ENCODE measurements at places on chromosomes 2 and 18.

- no peak overlapping the region for H3K27ac ChIP-seq
- no peaks in the 10 kb centered on the region for H3K36me3 ChIP-seq
- peaks cover 28% of the 10 kb centered on the region for H3K4me1 ChIP-seq
- no peak for DNase-seq
- H3K4me3 ChIP-seq, result no peak overlapping the region
These were observed 14.8 kb downstream of the ATL2 start for GRCh38 chr2:38362232-38362631.

- no peak overlapping the region for H3K4me3 ChIP-seq
- no peak overlapping the region for H3K27ac ChIP-seq
- H3K4me1 ChIP-seq, result no peaks in the 10 kb centered on the region
- DNase-seq, result no peak
These were observed 368.6 kb upstream of the SPRED2 start for GRCh38 chr2:65800998-65801397.

DNA sequence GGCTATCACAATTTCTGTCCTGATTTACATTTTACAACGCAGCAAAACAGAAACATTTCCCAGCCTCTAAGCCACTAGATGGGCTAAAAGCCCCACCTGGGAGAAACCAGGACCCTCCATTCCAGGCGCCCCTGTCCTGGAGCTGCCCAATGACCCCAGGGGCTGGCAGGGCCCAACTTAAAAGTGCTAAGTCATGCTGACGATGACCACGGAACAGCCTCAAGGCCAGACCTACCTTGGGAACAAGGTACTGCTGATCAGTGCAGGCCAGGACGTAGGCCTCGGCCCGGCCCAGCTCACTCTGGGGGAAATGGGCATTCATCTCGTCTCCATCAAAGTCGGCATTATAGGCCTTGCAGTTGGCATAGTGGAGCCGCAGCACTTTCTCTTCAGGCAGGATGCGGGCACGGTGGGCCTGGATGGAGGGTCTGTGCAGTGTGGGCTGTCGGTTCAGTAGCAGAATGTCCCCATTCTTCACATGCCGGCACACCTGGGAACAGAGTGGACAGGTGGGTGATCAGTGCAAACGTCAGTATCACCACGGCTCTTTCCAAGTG lies 35.8 kb downstream of the POLR1A start:
- no peak for DNase-seq
- peaks cover 20% of the 10 kb centered on the region for H3K4me1 ChIP-seq
- no peaks in the 10 kb centered on the region for H3K27me3 ChIP-seq
- peaks cover 12% of the 10 kb centered on the region for H3K36me3 ChIP-seq

GRCh38 chr2:46841621-46842020 lies 74.0 kb downstream of the MCFD2 start:
- peak overlapping the region; percentile 17 for H3K27ac ChIP-seq
- H3K27me3 ChIP-seq, result peaks cover 6% of the 10 kb centered on the region
- peak overlapping the region; percentile 52 for H3K4me3 ChIP-seq
- peak; percentile 3 for DNase-seq

DNA sequence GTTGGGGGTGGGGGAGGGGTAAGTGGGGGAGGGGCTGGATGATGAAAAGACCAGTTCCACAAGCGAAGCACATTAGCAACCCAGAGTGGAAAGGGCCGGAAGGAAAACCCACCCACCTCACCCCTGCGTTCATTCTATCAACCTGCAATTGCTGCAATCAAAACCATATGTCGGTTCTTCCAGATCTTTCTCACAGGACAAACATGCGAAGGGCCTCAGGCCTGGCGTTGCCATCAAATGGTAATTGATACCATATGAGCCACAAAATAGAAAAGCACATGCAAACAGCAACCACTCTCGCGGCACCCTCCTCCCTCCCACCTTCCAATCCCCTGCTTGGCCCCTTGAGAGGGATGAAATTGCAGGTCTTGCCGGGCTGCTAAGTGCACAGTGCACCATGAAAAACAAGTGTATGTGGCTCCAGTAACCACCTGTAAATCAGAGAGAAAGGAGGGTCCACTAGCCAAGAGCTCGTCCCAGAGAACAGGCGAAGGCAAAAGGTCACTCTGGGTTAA lies 287.5 kb downstream of the TCF4 start:
- DNase-seq, result no peak
- peak overlapping the region; percentile 62 for H3K4me3 ChIP-seq
- peaks cover under 1% of the 10 kb centered on the region for H3K36me3 ChIP-seq
- H3K27me3 ChIP-seq, result no peaks in the 10 kb centered on the region
- peaks cover 64% of the 10 kb centered on the region for H3K4me1 ChIP-seq

DNA sequence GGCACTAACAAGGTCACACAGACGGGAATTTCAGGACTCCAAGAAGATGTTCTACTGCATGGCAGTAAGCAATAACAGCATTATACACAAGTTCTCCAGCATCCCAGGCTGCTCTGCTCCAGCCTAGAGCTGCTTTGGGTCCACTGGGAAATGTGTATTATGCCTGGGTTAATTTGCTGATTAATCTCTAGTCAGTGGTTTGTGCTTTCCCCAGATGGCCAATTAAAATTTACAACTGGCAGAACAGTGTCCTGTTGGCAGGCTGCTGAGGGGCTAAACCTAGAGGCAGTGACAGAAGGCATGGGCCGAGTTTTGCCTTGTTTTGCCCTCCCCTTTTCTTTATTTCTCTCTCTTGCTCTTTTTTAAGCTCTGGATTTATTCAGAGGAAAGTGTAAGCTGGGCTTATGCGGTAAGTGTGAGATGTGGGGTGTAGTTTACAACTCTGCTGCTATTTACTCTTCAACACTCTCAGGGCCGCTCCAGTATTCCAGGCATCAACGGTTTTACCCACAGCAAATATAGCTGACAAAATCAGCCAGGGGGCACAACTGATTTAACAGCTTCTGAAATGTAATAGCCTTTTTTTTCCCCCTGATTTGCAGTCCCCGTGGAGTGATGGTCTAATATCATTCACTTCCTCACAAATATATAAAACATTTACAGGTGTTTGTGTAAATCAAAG lies 348.0 kb downstream of the GPD2 start:
- no peaks in the 10 kb centered on the region for H3K36me3 ChIP-seq
- DNase-seq, result no peak
- no peaks in the 10 kb centered on the region for H3K27me3 ChIP-seq
- no peak overlapping the region for H3K27ac ChIP-seq
- H3K4me3 ChIP-seq, result no peak overlapping the region
- no peaks in the 10 kb centered on the region for H3K4me1 ChIP-seq

DNA sequence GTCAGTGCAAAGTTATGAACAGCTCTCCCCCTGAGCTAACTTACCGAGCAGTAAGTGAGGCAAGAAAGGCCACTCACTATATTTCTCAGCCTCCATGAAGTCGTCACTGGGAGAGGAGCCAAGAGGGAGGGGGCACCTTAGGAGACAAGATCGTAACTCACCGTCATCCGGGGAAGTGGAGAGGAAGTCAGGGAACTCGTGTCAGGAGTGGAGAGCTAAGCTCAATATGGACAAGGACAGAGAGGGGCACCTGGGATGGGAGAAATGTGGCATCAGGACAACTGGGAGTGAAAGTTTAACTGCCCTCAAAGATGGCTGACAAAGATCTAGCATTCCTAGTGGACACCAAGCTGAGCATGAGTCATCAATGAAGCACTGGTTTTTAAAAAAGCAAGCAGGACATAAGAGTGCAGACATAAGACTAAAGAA lies 37.1 kb downstream of the BCL11A start:
- H3K4me1 ChIP-seq, result peaks cover 98% of the 10 kb centered on the region
- no peak for DNase-seq
- H3K27me3 ChIP-seq, result no peaks in the 10 kb centered on the region
- peak overlapping the region; percentile 93 for H3K27ac ChIP-seq
- peaks cover 46% of the 10 kb centered on the region for H3K36me3 ChIP-seq

- peak; percentile 2 for DNase-seq
- no peaks in the 10 kb centered on the region for H3K36me3 ChIP-seq
- H3K27me3 ChIP-seq, result no peaks in the 10 kb centered on the region
These were observed 35.1 kb upstream of the RASGRP3 start for GRCh38 chr2:33441235-33441810.

- peak overlapping the region; percentile 92 for H3K27ac ChIP-seq
- H3K4me3 ChIP-seq, result peak overlapping the region; percentile 68
- DNase-seq, result no peak
- H3K27me3 ChIP-seq, result no peaks in the 10 kb centered on the region
- peaks cover 57% of the 10 kb centered on the region for H3K4me1 ChIP-seq
- H3K36me3 ChIP-seq, result no peaks in the 10 kb centered on the region
These were observed 61.3 kb downstream of the CUL3 start for GRCh38 chr2:224523626-224524577.

DNA sequence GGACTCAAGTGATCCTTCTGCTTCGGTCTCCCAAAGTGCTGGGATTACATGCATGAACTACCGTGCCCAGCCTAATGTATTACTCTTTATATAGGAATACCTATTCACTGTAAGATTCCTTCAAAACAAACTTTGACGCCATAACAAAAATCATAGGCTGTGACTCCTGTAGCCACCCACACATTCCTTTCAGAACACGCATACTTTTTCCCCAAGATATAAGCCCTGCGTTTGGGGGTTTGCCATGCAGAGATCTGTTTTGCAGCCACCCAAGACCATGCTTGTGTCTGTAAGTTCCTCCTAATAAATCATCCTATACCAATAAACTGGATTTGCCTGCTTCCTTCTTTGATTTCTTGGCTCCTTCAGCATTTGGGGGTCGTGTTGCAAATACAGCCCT lies 46.0 kb upstream of the STON1 start:
- no peaks in the 10 kb centered on the region for H3K27me3 ChIP-seq
- H3K4me3 ChIP-seq, result no peak overlapping the region
- H3K36me3 ChIP-seq, result no peaks in the 10 kb centered on the region
- DNase-seq, result no peak
- H3K4me1 ChIP-seq, result no peaks in the 10 kb centered on the region
- no peak overlapping the region for H3K27ac ChIP-seq

DNA sequence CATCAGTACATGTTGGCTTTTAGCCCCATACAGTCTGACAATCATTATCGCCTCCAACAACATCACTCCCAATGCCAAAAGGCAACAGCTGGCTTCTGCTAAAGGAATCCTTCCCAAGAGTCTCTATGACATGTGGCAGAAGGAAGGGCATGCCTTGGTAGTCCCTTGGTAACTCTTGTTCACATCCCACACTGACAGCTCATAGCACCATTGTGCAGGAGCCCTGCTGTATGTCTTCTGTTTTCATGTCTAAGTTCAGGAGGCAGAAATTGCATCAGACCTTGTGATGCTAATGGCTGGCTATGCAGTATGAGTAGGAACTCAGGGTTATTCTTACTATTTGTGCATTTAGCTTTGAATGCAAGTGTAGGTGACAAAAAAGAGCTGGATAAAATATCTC lies 392.1 kb downstream of the PTH2R start:
- DNase-seq, result no peak
- H3K4me1 ChIP-seq, result no peaks in the 10 kb centered on the region
- H3K36me3 ChIP-seq, result no peaks in the 10 kb centered on the region
- H3K27ac ChIP-seq, result no peak overlapping the region

GRCh38 chr2:46229134-46230063 lies 67.8 kb upstream of the EPAS1 start:
- H3K36me3 ChIP-seq, result no peaks in the 10 kb centered on the region
- no peak for DNase-seq
- peaks cover 47% of the 10 kb centered on the region for H3K27me3 ChIP-seq
- no peak overlapping the region for H3K27ac ChIP-seq
- no peak overlapping the region for H3K4me3 ChIP-seq
- H3K4me1 ChIP-seq, result no peaks in the 10 kb centered on the region

DNA sequence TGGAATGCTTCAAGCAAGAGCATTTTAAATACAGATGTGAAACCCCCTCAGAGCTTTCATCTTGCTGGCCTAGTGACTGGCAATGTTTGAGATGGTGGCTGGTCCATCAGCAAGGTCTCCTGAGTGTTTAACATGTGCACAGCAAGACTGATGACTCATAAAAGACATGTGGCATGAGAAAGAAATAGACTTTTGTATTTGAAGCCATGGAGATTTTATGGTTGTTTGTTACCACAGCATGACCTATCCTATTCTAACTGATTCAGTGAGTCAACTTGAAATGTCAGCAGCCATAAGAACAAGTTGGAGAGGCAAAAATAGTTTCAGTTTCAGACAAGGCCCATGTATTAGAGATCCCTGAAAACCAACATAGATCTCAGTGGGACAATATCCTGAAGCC lies 154.7 kb upstream of the LYPD1 start:
- H3K4me1 ChIP-seq, result no peaks in the 10 kb centered on the region
- no peak for DNase-seq
- no peak overlapping the region for H3K27ac ChIP-seq
- no peak overlapping the region for H3K4me3 ChIP-seq

- H3K27ac ChIP-seq, result no peak overlapping the region
- no peaks in the 10 kb centered on the region for H3K27me3 ChIP-seq
- H3K4me3 ChIP-seq, result no peak overlapping the region
- no peak for DNase-seq
These were observed 20.4 kb upstream of the ERCC3 start for GRCh38 chr2:127314193-127314988.

DNA sequence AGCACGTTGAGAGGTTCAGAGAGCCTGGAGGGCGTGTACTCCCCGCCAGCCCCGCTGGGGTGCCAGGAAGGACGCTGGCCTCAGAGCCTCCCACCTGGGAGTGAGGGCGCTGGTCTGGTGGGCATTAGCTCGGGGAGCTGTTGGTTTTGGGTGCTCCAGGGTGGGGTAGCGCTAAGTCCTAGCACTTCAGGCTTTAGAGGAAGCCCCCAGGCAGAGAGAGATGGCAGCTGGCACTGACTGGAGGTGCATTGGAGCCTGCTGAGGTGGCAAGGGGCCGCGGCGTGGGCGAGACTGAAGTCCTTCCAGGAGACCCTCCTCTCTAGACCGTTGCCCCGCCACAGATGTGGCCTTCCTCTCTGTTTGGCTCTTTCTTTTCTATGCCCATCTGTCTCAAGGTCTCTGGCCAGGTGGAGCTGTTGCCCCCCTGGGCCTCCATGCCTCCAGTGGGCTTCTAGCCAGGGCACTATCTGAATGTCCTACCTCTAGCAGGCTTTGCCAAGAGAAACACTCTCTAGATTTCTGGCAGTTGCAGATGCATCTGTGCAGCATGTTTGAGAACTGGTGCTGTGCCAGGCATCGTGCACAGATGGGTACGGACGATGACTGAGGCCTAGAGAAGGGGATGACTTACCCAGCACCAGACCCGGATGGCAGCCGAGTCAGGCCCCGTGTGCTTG lies 6.6 kb downstream of the CAPN10 start:
- H3K36me3 ChIP-seq, result no peaks in the 10 kb centered on the region
- no peaks in the 10 kb centered on the region for H3K27me3 ChIP-seq
- no peak overlapping the region for H3K27ac ChIP-seq

GRCh38 chr2:46306988-46307655 lies 9.9 kb downstream of the EPAS1 start:
- DNase-seq, result no peak
- no peaks in the 10 kb centered on the region for H3K36me3 ChIP-seq
- no peaks in the 10 kb centered on the region for H3K4me1 ChIP-seq

Measured in naive B cell (primary cell).